H1 (cell line): ENCODE measurements at places on chromosomes 5 and 9. TPM values are rescaled to one million over a fixed set of nuclear protein-coding genes. Genes with fewer than 3 reads are reported as not detected.

- DNase-seq: no peak
- no peak overlapping the region for H3K4me3 ChIP-seq
- no peak overlapping the region for H3K27ac ChIP-seq
Observed at GRCh38 chr5:81819556-81820317, 68.8 kb upstream of the SSBP2 start.

- H3K27me3 ChIP-seq: no peaks in the 10 kb centered on the region
- peaks cover 25% of the 10 kb centered on the region for H3K4me1 ChIP-seq
- no peak for DNase-seq
Observed at GRCh38 chr9:6781476-6781875, 23.7 kb downstream of the KDM4C start.

- H3K4me1 ChIP-seq: no peaks in the 10 kb centered on the region
- no peak for DNase-seq
Observed at GRCh38 chr5:140607031-140607430, 25.9 kb downstream of the CD14 start.

Gene SLC4A9
- total RNA-seq: 0.15 and 0.28 TPM in 2 replicates

Gene LHX3
- not detected in 2 replicates for total RNA-seq

Gene PRLR
- total RNA-seq: 2.5 and 2.7 TPM in 2 replicates

Gene PAX5
- total RNA-seq: 0.13 and 0.43 TPM in 2 replicates

Gene MEGF10
- total RNA-seq: 38.2 and 43.2 TPM in 2 replicates
